ENCODE measurements at places on chromosomes 1 and 21.

GRCh38 chr1:48858200-48858920, 81.7 kb upstream of the BEND5 start:
- no peak for DNase-seq

DNA sequence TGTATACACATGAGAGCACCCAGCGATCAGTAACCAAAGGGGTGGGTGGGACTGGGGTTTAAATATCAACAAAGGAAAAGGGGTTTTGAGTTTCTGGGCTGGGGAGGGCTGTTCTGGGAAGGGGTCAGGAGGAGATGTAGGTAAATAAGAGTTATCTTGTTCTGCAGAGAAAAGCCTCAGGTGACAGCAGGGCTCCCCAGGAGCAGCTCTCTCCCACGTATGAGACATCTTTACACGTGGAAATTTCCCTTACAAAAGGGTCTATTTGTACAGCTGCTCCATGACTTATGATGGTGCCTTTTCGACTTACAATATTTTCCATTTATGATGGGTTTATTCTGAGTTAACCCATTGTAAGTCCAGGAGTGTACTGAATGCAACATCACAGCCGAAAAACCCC, 16.3 kb upstream of the PADI2 start:
- DNase-seq: no peak

GRCh38 chr1:175273376-175274031, 80.9 kb upstream of the KIAA0040 start:
- no peak for DNase-seq

GRCh38 chr1:24235921-24236788, 49.1 kb upstream of the IFNLR1 start:
- no peak for DNase-seq

GRCh38 chr1:23242414-23242813, 25.1 kb upstream of the HTR1D start:
- DNase-seq: no peak

All from nucleus accumbens (tissue), 56 donors.